ENCODE measurements at places on chromosomes 2 and 18.

- DNase-seq: no peak
These were observed 33.7 kb upstream of the LYPD6B start for GRCh38 chr2:149004836-149005235.

DNA sequence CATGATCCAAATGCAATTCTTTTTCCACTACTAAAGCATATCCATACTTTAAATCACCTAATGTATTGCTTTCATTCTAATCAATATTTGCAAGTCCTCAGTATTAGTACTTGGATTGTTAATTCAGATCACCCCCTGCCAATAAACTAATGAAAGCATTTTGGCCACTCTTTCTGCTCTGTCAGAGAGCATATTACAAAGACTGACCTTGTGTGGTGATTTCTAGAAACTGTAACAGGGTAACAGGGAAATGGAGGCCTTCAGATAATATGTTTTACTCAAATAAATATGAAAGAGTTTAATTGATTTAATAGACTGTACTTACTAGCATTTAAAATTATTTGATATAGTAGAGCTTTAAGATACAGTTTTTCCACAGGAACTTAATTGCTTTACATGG, 453.0 kb downstream of the KCNJ3 start:
- DNase-seq: no peak

DNA sequence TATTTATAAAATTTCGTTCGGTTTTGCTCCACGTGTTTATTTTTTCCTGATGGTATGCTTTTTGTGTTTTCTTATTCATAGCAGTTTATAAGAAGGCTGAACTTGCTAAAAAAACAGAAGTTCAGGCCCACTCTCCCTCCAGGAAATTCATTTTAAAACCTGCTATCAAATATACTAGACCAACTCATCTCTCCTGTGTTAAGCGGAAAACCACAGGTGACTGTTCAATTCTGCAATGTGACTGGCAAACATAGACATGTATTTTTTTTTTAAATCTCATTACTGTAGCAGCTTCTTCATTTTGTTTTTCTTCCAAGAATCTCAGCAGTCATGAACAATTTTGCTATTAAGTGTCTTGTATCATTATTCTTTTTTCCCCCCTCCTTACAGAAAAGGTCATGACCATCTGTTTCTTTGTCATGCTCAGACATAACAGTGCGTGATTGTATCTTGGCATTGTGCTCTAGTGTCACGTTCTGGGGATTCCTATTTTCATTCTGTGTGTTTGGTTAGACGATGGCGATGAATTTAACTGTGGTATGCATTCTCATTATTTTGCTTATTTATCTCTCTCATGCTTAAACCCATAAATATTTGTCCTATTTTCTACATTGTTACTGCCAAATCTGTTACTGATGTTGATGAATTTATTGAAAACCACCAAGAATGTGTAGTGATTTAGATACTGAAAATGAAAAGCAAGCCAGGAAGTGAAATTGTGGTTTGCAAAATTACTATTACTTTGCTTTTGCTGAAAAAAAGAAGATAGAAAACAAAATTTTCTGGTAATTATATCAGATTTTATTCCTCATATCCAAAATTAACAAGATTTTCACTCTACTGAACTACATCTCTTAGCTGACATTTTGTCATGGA, 74.6 kb upstream of the UNC80 start:
- DNase-seq: no peak

DNA sequence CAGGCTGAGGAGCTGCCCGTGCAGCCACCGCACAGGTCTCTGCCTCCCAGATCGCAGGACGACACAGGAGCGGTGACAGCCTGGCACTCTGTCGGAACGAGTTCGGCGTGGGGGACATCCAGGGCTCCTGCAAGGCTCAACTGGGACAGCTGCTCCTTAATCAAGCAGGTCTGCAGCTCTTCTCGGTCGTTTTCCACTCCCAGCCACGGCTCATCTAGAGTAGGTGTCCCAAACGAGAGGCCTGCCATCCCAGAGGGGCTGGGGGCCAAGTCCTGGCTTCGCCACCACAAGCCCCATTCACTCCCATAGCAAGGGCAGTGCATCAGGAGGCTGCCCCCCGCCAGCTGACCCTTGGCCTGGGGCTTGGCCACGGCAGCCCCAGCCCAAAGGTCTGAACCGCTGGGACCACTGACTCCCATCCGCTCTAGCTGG, 22.5 kb downstream of the PASK start:
- DNase-seq: no peak

- no peak for DNase-seq
These were observed 338.0 kb downstream of the NYAP2 start for GRCh38 chr2:225737556-225737955.

GRCh38 chr18:80133124-80133523, 24.1 kb downstream of the ADNP2 start:
- no peak for DNase-seq

DNA sequence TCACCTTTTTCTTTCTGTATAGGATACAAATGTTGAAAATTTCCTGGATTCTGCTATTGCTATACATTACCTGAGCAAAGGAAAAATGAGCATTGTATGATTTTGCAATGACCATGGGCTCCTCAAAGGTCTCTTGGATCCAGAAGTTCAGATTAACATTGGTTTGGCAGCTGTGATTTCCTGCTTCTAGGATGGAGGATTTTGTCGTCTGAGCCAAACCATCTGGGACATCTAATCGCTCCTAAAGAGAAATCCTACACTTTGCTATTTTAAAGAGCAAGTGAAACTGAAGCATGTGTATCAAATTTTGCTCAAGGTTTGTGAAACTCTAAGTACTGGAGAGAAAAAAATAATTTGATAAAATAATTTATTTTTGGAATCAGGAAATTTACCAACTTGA, 115.1 kb upstream of the ST6GAL2 start:
- no peak for DNase-seq
